ENCODE measurements at places on chromosomes 7 and 10.

GRCh38 chr10:14477408-14477710, 146.6 kb upstream of the FRMD4A start:
- no peak for DNase-seq

- DNase-seq, result no peak
Measured at GRCh38 chr10:131068311-131068710, 243.2 kb downstream of the TCERG1L start.

- no peak for DNase-seq
Measured at GRCh38 chr10:60340973-60341372, 48.7 kb downstream of the ANK3 start.

DNA sequence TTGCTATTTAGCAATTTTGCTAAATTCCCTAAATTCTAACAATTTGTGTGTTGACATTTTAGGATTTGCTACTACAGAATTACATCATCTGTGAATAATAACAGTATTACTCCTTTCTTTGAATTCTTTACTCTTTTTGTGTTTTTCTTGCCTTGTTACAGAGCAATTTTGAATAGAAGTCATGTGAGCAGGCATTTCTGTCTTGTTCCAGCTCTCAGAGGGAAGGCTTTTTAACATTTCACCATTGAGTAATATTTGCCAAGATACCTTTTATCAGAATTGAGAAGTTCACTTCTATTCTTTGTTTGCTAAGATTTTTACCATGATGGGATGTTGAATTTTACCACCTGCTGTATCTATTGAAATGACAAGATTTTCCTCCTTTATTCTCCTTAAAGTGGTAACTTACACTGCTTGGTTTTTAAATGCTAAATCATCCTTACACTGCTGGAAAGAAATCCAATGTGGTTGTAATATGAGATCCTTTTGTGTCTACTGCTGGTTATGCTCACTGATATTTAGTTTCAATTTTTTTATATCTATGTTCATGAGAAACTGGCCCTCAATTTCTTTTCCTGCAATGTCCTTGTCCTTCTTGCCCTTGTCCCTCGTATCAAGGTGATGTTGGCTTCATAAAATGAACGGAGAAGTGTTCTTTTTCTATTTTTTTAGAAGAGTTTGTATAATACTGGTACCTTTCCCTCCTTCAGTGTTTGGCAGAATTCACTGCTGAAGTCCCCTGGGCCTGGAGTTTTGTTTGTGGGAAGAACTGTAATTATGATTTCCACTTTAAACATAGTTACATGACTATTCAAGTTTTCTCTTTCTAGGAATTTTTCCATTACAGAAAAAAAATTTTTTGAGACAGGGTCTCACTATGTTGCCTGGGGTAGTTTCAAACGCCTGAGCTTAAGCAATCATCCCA, 50.3 kb upstream of the ATP6V0A4 start:
- no peak for DNase-seq

- no peak for DNase-seq
Measured at GRCh38 chr7:102834999-102835398, 77.8 kb upstream of the LRRC17 start.

- no peak for DNase-seq
Measured at GRCh38 chr10:45006276-45007030, 5.7 kb downstream of the ZNF22 start.

- peak; percentile 7 for DNase-seq
Measured at GRCh38 chr10:125064681-125065492, 95.5 kb downstream of the CTBP2 start.

- DNase-seq, result no peak
Measured at GRCh38 chr7:98995523-98996149, 117.3 kb downstream of the TRRAP start.

- no peak for DNase-seq
Measured at GRCh38 chr7:111011520-111011919, 79.4 kb upstream of the LRRN3 start.

GRCh38 chr7:117188376-117188775, 134.5 kb downstream of the WNT2 start:
- no peak for DNase-seq

DNA sequence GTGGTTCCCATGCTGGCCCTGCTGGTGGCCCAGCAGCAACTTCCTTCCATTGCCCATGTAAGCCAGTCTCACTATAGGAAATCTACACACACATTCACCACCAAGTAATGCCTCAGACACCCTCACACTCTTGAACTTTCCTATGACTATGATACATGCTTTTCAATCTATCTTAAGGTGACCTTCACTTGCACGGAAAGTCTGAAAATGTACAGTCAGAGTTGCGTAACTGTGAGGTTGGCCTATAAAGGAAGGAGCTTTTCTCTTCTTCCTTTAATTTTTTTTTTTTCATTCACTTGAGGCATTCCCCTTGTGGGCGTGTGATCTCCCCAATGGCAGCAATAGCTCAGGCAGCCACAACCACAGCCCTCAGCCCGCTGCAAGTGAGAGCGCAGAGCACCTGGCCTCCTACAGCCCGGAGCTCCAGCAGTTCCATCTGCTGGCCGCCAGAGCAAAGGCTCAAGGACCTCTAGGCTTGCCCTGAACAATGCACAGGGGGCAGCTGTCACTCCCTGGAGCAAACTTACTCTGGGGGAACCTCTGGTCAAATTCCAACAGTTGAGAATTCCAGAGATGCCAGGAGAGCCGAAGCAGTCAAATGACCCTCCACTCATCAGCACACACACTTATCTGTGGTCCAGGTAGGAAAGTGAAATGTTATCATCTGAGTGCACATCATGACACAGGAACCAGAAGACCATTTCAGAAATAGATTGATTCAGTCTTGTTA, 123.1 kb upstream of the ADO start:
- DNase-seq, result peak; percentile 77

- no peak for DNase-seq
Measured at GRCh38 chr7:3338161-3338560, 37.1 kb downstream of the SDK1 start.

Measured in stimulated activated CD8-positive, alpha-beta memory T cell treated with anti-CD3 and anti-CD28 coated beads, Interleukin-2, amount 100 ng/mL, for 48 hours (primary cell).